ENCODE measurements at places on chromosomes 7 and 10. TPM values are rescaled to one million over a fixed set of nuclear protein-coding genes. Genes with fewer than 3 reads are reported as not detected.

GRCh38 chr7:116257156-116257555 is 46.8 kb downstream of the TES start:
- no peak for DNase-seq

The GDF2 gene
- total RNA-seq = not detected

The NUDT13 gene
- 1.7 TPM for total RNA-seq

- DNase-seq = no peak
These were observed 50.5 kb downstream of the NUDCD3 start for GRCh38 chr7:44439926-44440325.

DNA sequence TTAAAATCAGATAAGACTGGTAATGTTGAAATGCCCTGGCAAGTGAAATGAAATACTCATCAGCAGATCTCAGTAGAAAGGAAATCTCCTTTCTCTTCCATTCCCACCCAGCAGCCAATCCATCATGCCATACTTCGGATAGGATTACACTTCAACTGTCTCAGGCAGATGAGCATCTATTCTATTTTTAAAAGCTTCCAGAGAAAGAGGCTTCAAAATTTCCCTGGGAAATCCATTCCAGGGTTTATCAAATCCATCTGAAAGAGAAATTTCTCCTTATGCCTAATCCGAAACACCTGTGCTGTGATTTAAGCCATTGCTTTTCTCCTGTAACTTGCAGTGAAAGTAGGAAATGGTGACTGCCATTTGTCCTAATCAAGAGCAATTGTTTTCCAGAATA is 60.4 kb upstream of the RAPGEF5 start:
- DNase-seq = no peak

- DNase-seq = peak; percentile 10
These were observed 37.2 kb downstream of the PIK3AP1 start for GRCh38 chr10:96683065-96683464.

The C10orf62 gene
- not detected for total RNA-seq

- DNase-seq = no peak
These were observed 286.7 kb upstream of the HABP2 start for GRCh38 chr10:113266147-113266546.
